ENCODE measurements at places on chromosomes 12 and 14.

DNA sequence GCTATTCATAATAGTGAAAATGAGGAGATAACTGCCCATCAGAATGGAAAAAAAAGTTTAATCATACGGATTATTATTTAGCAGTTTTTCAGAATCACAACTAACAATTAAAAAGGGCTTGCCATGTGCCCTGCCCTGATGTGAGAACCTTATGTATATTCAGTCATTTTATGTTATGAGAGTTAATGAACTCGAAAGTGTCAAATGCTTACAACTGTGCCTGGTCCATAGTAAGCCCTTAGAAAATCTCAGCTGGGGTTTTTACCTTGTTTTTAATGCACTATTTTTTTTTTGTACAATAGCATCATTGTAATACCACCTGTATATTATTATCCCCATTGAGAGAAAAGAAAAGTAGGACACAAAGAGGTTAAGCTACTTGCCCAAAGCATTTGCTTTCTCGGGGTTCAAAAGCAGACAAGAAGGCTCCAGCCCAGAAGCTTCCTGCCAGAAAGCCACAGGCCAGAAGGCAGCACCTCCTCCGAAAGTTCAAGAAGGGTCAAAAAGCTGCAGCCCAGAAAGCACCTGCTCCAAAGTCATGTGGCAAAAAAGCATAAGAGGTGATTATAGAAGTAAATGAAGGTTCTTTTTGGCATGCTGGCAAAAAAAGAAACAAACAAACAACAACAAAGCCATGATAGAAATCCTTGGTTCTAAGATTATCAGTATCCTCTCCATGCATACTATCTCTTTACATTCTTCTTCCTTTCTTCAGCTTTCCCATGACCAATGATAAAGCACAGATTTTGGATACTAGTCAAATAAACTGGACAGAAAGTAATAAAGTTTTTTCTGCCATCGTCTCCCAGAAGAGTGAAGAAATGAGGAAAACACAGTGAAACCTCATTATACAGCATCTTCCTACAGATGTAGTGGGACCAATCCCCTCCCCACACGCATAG lies 59.1 kb upstream of the NAP1L1 start:
- DNase-seq, result no peak

DNA sequence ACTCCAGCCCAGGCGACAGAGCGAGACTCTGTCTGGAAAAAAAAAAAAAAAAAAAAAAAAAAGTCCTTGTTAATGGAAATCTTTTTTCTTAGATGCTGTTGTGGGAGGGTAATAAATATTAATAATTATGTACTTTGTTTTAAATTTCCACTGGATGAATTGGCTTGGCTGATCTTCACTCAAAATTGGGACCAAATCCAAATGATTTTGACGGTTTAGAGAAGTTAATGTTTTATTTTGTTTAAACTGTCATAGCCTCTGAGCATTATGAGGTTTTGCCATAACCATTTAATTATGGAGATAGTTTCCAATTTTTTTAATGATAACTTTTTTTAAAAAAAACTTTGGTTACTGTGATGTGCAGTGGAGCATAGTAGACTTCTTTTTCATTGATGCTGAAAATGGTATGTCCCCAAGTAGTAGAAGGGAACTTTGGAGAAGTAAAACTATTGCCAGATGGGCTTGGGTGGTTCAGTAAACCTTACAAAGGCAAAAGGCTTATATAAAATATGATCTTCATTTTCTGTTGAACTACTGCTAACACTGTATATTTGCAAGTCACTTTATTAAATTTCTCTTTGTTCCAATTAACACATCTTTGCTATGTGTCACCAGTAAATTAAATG lies 3.9 kb upstream of the PMCH start:
- no peak for DNase-seq

- no peak for DNase-seq
Observed at GRCh38 chr12:93219947-93220346, 157.8 kb upstream of the NUDT4 start.

GRCh38 chr12:122749569-122750332 lies 2.9 kb upstream of the DENR start:
- no peak for DNase-seq

DNA sequence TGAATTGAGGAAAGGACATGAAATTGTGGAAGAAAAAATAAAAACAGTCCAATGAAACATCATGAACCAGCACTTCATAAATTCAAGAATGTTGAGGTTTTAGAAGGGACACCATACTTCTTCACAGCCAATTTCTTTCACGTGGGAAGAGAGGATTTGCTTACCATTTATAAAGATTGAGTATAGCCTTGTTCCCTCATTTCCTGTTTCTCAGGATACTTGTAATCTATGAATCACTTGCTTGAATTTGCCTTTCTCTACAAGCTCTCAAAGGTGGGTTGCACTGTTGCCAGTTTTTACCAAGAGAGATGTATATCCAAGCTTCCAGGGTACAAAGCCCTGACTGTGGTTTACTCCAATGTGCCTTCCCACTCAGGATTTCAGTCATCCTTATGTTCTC lies 116.1 kb downstream of the DUSP6 start:
- DNase-seq, result no peak

- no peak for DNase-seq
Observed at GRCh38 chr12:91043408-91043807, 14.4 kb downstream of the KERA start.

DNA sequence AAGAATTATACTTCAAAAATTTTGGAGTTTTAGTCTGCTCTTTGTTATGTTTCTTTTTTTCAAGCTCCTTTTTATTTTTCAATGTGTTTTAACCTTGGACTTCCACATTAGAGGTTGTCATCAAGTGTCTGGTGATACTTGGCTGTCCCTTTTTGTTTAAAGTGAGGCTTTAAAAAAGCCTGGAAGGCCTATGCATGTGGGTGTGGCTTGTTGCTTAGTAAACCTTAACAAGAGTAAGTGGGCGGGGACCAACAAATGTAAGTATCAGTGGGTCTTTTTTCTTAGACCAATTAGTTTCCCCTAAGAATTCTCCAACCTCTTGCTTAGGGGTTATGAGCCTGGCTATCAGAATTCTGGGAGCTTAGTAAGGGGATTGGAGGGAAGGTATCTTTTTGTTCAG lies 26.4 kb downstream of the HCFC2 start:
- DNase-seq, result no peak

DNA sequence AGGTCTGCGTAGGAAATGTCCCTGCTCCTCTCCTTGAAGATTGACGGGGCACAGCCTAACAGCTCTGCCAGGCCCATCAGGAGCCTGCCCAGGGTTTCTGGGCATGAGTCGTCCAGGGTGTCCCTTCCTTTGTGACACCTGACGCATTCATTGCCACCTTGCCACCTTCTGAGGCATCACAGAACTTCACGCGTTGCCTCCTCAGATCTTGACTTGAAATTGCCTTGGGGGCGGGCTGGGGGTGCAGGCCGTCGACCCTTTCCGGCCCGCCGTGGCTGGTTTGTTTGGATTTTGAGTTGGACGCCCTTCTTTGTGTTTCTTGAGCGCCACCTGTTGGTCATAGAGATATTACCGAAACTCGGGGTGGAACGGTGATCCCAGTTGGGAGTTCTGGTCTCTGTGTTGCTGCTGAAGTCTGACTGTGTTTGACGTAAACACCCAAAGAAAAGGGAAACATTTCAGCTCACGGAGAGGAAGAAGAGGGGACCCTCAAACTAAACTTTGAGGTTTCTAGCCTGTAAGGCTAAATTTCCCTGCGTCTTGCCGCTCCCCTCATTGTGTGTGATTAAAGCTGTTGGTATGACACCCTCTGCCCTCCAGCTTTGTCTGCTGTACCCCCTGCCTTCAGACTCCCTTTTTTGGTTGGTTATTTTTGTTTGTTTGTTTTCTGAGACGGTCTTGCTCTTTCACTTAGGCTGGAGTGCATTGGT lies 44.6 kb downstream of the MLXIP start:
- DNase-seq, result peak; percentile 49

GRCh38 chr12:25718081-25718731 lies 165.1 kb upstream of the LMNTD1 start:
- no peak for DNase-seq

DNA sequence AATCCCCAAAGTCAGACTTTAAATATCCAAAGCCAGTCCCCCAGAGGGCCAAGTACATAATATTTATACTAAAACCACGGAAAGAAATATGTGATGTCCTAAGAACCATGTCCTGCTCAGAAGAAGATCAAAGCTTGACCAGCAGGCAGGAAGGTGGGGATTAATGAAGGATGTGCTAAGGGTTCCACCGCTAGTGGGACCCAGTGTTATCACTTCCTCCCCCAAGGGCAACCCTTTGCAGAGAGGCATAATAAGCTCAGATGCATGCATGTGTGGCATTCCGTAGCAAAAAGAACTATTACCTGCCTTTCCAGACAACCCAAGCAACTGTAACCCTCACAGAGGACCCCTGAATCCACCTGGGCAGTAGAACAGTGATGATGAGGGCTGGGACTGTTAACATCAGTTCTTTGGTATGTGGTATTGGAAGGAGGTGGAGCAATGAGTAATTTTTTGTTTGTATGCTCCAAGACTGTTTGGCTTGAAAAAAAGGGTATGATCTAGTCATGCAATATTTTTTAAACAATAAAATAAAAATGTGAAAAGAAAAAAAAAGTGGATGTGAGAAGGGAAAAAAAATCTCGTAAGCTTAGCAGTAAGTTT lies 71.7 kb upstream of the ETV6 start:
- no peak for DNase-seq

DNA sequence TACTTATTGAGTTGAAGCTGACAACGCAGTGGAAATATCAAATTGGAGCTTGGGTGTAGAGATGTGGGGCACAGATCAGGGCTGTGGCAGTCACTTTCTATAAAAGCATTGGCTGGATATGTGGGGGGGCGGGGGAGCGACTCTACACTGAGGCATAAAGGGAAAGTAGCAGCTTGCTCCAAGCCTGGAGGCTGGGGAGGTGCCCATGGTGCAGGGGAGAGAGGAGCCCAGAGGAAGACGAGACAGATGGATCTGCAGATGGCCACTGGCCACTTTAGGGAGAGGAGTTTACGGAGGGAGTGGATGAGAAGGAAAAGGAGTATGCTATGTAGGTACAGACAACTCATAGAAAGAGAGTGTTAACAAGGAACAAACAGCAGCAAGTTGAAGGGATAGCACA lies 13.5 kb upstream of the NGB start:
- DNase-seq, result no peak

- DNase-seq, result no peak
Observed at GRCh38 chr14:96413526-96413925, 21.6 kb downstream of the AK7 start.

GRCh38 chr12:116861320-116861719 lies 19.9 kb downstream of the HRK start:
- DNase-seq, result no peak

- no peak for DNase-seq
Observed at GRCh38 chr14:69171569-69171968, 18.6 kb upstream of the DCAF5 start.

GRCh38 chr14:89372512-89372883 lies 44.5 kb downstream of the FOXN3 start:
- DNase-seq, result no peak
